ENCODE measurements at places on chromosomes 2 and 18.

DNA sequence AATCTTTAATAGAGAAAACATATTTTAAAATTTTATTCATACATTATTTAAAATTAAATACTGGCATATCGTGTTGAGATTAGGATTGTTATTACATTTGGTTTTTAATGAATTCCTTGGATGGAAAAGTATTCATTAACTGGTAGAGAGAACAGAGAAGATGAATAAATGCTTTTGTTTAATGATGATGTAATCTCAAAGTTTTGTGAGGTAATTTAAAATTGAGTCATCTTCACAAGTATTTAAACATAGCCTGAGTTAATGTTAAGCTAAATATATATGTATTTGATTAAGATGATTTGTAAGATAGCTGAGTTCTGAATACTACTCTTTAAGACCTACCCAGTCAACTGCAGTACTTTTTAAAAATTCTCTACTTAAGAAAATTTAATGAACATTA lies 713.4 kb upstream of the VRK2 start:
- no peak overlapping the region for H3K4me3 ChIP-seq
- H3K27me3 ChIP-seq: no peaks in the 10 kb centered on the region
- H3K27ac ChIP-seq: no peak overlapping the region
- H3K36me3 ChIP-seq: no peaks in the 10 kb centered on the region
- no peaks in the 10 kb centered on the region for H3K4me1 ChIP-seq

DNA sequence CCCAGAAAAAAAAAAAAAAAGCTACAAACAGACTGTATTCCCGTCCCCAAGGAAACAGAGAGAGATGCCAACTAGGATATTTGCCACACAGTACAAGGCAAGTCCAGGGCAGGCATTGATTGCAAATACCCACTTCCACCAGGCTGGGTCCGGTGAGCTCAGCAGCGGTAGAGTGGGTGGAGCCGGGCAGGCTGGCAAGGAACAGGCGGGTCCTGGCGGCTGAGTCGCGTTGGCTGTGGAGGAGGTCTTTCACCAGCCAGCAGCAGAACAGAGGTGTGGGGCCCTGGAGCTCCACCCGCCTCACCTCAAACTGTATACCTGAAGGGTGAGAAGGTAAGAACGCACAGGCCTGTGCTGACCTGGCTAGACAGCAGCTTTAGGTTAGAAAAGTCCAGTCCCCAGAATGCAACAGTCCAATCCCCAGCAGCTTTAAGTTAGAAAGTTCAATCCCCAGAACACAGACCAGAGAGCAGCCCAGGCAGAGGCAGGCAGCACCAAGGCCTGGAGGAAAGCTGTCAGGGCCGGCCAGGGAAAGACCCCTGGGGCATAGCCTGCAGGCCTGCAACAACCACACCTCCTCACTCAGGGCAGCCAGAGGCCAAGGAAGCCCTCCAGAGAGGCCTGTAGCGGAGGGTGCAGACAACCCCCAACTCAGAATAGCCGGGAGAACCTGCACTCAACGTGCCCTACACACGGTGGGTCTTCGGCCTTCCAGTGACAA lies 21.9 kb upstream of the MTERF4 start:
- H3K4me3 ChIP-seq: no peak overlapping the region
- H3K36me3 ChIP-seq: no peaks in the 10 kb centered on the region
- H3K4me1 ChIP-seq: no peaks in the 10 kb centered on the region
- H3K27me3 ChIP-seq: no peaks in the 10 kb centered on the region

GRCh38 chr2:219448099-219448775 lies 13.6 kb downstream of the SPEG start:
- no peaks in the 10 kb centered on the region for H3K27me3 ChIP-seq
- DNase-seq: no peak
- peak overlapping the region; percentile 99 for H3K27ac ChIP-seq
- H3K4me1 ChIP-seq: peaks cover 50% of the 10 kb centered on the region
- H3K36me3 ChIP-seq: peaks cover 34% of the 10 kb centered on the region

DNA sequence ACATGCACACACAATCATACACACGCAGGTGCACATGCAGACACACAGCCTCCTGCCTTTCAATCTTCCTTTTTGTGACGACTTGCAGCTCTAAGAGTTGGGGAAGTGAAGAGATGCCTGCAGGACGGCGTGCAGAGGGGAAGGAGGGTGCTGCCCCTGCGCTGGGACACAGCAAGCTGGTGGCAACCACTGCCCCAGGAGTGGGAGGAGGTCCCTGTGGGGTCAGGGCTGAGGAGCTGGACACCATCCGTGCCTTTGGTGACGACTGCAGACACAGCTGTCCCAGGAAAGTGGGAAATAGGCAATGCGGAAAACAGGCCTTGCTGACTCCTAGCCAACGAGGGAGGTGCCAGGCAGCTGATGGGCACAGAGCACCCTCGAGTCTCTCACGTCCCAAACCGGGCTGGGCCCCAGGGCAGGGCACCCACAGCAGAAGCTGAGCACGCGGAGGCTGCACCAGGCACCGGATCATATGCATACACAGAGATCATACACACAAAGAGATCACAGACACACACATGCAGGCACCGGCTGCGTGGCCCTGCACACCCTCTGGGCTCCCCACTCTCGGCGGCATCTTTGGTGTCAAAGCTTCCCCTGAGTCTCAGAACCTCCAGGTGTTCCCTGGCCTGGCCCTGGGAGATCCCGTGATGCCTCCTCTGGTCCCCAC lies 146.1 kb downstream of the PXDN start:
- H3K4me1 ChIP-seq: no peaks in the 10 kb centered on the region
- no peak overlapping the region for H3K27ac ChIP-seq
- H3K4me3 ChIP-seq: no peak overlapping the region
- no peak for DNase-seq
- H3K36me3 ChIP-seq: no peaks in the 10 kb centered on the region
- no peaks in the 10 kb centered on the region for H3K27me3 ChIP-seq

GRCh38 chr18:56873441-56874140 lies 222.4 kb downstream of the WDR7 start:
- no peak overlapping the region for H3K4me3 ChIP-seq
- H3K4me1 ChIP-seq: no peaks in the 10 kb centered on the region
- no peak overlapping the region for H3K27ac ChIP-seq
- DNase-seq: no peak
- H3K27me3 ChIP-seq: no peaks in the 10 kb centered on the region

DNA sequence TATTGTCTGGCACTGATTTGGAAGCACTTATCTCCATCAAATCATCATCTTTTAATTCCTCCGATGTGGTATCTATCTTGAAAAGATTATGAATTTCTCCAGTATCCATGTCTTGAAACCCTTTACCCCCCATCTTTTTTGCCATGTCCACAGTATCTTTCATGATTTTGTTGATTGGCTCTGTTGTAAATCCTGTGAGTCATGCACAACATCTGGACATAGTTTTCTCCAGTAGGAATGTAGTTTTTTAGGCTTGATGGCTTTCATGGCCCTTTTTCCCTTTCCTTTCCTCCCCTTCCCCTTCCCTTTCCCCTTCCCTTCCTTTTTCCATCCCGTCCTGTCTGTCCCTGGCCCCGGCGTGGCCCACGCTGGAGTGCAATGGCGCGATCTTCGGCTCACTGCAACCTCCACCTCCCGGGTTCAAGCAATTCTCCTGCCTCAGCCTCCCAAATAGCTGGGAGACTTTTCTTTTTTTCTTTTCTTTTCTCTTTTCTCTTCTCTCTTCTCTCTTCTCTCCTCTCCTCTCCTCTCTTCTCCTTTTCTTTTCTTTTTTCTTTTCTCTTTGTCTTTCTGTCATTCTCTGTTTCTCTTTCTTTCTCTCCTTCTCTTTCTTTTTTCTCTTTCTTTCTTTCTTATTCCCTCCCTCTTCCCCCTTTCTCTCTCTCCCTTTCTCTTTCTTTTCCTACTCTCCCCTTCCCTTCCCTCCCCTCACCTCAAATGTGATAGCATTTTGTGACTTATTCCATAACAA lies 18.4 kb upstream of the ZNF638 start:
- H3K4me1 ChIP-seq: no peaks in the 10 kb centered on the region
- H3K4me3 ChIP-seq: no peak overlapping the region

GRCh38 chr18:59960272-59960671 lies 60.5 kb downstream of the PMAIP1 start:
- no peaks in the 10 kb centered on the region for H3K27me3 ChIP-seq
- H3K4me3 ChIP-seq: no peak overlapping the region
- no peaks in the 10 kb centered on the region for H3K4me1 ChIP-seq
- no peaks in the 10 kb centered on the region for H3K36me3 ChIP-seq

DNA sequence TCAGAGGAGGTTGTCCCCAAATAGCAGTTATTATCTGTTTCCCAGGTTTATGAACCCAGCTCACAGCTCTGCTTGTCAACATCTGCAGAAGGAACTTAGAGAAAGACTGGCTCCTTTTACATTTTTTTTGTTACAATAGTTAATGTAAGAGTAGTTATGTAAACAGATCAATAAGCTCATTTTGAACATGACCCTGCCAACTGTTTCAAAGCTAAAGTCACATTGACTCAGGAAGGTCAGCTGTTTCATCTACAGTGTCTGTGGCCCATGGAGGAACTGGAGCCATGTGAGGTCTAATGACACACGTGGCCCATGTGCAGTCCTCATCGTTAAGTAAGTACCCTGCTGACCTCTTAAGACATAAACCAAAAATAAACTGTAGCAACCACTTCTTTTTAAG lies 97.1 kb downstream of the SH3RF3 start:
- H3K36me3 ChIP-seq: no peaks in the 10 kb centered on the region
- no peaks in the 10 kb centered on the region for H3K27me3 ChIP-seq
- H3K4me3 ChIP-seq: no peak overlapping the region

- peak overlapping the region; percentile 68 for H3K27ac ChIP-seq
- H3K36me3 ChIP-seq: no peaks in the 10 kb centered on the region
- H3K4me1 ChIP-seq: peaks cover 63% of the 10 kb centered on the region
- no peak for DNase-seq
Measured at GRCh38 chr18:22541232-22541631, 123.5 kb upstream of the CTAGE1 start.

- H3K4me3 ChIP-seq: no peak overlapping the region
- DNase-seq: no peak
- H3K27me3 ChIP-seq: no peaks in the 10 kb centered on the region
Measured at GRCh38 chr2:149223472-149224095, 106.8 kb upstream of the LYPD6 start.

- H3K27ac ChIP-seq: no peak overlapping the region
- no peaks in the 10 kb centered on the region for H3K36me3 ChIP-seq
- H3K4me1 ChIP-seq: no peaks in the 10 kb centered on the region
- no peaks in the 10 kb centered on the region for H3K27me3 ChIP-seq
Measured at GRCh38 chr2:136255648-136256461, 137.9 kb upstream of the CXCR4 start.

DNA sequence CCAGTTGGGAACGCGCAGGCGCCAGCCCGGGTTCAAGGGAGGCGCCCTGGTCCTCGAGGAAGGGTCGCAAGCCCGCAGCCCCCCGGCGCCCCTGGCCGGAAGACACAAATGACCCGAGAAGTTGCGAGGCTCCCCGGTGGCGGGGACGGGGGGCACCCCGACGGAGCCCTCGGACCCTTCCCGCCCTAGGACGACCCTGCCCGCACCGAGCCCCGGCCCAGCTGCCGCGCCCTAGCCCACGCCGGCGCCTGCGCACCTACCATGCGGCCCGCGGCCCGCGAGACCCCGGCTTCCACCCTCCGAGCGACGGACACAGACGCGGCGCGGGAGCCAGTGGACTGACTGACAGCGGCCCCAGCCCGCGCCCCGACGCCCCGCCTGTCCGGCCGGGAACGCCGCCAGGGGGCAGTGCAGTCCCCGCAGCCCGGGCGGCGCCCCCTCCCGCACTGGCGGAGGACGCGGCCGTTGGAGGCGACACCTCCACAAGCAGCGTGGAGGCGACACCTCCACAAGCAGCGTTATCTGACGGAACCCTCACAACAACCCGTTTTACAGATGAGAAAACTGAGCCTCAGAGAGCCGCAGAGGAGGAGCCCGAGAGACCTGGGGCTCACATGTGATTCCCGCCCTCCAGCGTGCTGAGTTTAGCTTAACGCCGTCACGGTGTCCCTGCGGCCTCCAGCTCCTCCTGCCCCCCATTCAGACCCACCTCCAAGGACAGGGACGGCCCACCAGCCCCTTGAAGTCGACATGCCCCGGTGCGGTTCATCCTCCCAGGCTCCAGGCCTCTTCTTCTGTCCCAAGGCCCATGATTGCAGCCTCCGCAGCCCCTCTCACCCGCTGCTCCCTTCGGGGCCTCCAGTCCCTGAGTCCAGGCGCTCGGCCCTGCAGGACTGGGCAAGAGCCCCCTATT lies at the start of gene NMUR1:
TSS of gene NMUR1 (minus strand) at position 347 of the 913 bp plus-strand sequence. CDS start at position 263, 84 bp downstream.
- no peak for DNase-seq
- H3K27me3 ChIP-seq: no peaks in the 10 kb centered on the region
- no peak within 1 kb of the TSS for H3K27ac ChIP-seq
- H3K4me3 ChIP-seq: peak within 1 kb of the TSS; percentile 60
- H3K4me1 ChIP-seq: no peaks in the 10 kb centered on the region

DNA sequence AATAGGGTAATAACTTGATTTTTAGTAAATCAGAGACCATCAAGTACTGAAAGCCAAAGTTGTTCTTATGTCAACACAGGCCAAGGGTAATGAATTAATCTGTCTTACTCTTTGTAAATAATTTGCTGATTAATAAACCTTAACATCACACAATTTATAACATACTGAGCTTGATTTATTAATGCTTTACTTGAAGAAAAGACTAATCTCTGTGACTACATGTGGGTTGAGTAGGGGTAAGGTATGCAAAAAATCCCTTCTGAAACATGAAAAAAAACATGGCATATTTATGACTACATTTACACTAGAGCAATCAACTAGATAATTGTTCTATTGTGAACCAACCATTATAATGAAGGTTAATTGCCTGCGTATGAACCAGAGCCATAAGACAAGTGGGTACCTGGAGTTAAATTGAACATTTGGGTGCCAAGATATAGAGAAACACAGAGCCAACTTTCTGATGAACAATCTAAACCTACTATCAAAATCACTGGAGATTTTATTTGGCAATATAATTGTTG lies 67.7 kb upstream of the GRB14 start:
- peaks cover 16% of the 10 kb centered on the region for H3K36me3 ChIP-seq
- no peaks in the 10 kb centered on the region for H3K27me3 ChIP-seq
- DNase-seq: no peak
- H3K4me3 ChIP-seq: no peak overlapping the region
- no peak overlapping the region for H3K27ac ChIP-seq

DNA sequence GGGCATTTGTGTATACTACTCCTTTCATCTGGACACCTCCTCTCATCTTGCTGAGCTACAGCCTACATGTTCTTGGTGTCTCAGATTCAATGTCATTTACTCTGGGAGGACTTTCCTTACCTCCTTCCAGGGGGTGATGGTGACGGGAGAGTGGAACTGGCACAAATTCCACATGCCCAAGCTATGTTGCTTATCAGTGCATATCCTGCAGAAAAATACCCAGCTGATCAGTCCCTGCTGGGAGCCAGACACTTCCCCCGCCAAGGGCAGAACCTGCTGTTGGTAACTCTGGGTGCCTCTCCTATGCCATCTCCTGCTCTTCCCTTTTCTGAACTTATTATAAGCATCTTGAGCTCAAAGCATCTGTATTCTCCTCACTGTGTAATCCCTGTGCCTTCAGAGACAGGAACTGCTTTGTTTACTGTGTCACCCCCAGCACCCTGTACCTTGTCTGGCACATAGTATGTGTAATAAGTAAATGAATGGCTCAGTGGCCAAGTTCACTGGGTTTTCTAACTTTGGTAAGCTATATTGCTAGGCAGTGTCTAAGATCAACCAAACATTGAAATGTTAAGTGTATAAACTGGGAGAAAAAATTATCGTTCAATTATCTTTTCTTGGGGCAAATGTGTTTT lies 87.7 kb upstream of the LPIN2 start:
- peaks cover 6% of the 10 kb centered on the region for H3K36me3 ChIP-seq
- H3K4me1 ChIP-seq: peaks cover 10% of the 10 kb centered on the region
- no peak overlapping the region for H3K4me3 ChIP-seq
- no peak for DNase-seq
- H3K27me3 ChIP-seq: no peaks in the 10 kb centered on the region
